ENCODE measurements at places on chromosomes 7 and 10. TPM values are rescaled to one million over a fixed set of nuclear protein-coding genes. Genes with fewer than 3 reads are reported as not detected.

- DNase-seq, result no peak
Measured at GRCh38 chr10:113945075-113945686, 90.7 kb downstream of the NHLRC2 start.

Gene CLCN1
- 0.13 TPM for total RNA-seq

- DNase-seq, result no peak
Measured at GRCh38 chr7:78543976-78544375, 745.4 kb downstream of the PHTF2 start.

GRCh38 chr7:94311515-94311914 is 83.2 kb upstream of the COL1A2 start:
- no peak for DNase-seq

- no peak for DNase-seq
Measured at GRCh38 chr7:36438211-36438610, 48.5 kb downstream of the ANLN start.

DNA sequence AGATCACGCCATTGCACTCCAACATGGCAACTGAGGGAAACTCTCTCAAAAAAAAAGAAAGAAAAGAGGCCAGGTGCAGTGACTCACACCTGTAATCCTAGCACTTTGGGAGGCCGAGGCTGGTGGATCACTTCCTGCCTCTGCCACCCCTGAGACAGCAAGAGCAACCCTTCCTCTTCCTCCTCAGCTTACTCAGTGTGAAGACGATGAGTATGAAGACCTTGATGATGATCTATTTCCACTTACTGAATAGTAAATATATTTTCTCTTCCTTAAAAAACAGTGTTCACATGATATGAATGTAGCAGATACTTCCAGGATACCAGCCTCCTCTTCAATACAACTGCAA is 2.1 kb upstream of the ZKSCAN1 start:
- no peak for DNase-seq

DNA sequence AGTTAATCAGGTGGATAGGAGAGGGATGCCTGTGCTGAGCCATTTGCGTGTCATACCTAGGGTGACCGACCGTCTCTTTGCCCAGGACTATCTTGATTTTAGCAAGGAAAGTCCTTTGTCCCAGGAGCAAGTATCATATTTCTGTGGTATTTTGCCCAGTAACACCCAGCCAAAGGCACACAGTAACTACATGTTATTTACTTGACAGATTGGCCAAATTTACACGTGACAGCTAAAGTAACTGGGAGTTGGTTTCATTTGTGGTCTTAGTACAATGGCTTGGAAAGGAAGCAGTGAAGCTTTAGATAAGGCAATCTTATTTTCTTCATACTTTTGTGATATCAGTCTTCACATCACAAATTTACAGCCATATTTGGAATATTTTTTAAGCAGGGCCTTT is 142.1 kb downstream of the JCAD start:
- DNase-seq, result no peak

Gene FBH1
- 58.5 TPM for total RNA-seq

GRCh38 chr10:5616046-5616445 is 50.3 kb downstream of the ASB13 start:
- DNase-seq, result no peak

- no peak for DNase-seq
Measured at GRCh38 chr7:49773936-49774458, 559 bp downstream of the VWC2 start.

- DNase-seq, result no peak
Measured at GRCh38 chr10:49663596-49663995, 15.9 kb upstream of the C10orf53 start.

- no peak for DNase-seq
Measured at GRCh38 chr10:114658175-114658574, at the start of gene ABLIM1. Gene ABLIM1 (minus strand): TSS chr10:114658275. CDS start chr10:114658200, 75 bp downstream.

- DNase-seq, result no peak
Measured at GRCh38 chr7:137900137-137900536, 53.4 kb upstream of the DGKI start.

DNA sequence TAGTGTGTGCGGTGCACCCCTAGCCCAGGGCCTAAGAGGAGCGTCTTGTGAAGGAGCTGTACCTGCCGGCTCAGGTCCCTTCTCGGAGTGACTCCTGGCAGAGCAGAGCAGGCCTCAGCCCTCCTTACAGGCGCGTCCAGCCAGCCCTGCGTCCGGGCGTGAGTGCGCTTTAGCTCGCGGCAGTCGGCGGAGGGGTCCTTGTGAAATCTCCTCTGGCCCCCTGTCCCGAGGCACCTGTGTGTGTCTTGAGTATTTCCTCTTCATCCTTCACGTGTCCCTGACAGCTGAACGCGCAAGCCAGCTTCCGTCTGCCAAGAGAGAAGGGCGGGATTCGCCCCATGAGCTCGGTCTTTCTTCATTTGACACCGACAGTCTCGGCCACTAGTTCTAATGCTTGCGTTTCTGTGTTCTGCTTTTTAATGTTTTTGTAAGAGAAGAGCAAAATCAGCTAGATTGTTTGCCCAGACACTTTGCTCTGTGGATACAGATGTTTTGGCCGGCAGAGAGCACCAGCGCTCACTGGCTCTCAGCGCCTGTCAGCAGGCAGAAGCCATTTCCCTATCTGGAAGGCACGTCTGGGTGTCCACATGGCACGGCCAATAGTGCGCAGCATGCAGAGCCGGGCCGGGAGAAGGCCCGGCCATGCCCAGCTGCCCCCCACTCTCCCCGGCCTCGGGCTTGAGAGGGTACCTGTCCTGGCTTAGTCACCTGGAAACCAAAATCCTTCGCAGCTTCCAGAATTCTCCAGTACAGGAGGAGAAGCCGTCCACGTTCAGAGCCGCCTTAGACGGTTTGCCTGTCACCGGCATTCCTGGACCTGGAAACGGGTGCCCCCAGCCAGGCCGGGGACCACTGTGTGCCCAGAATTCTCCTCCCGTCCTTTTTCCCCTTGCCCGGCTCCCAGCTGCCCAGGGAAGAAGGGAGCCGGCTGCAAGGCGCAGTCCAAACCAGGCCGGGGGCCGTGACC is 7.0 kb downstream of the GET4 start:
- no peak for DNase-seq
